HCT116 (cell line): ENCODE measurements at places on chromosomes 3 and 15. TPM values are rescaled to one million over a fixed set of nuclear protein-coding genes. Genes with fewer than 3 reads are reported as not detected.

- H3K27me3 ChIP-seq = no peaks in the 10 kb centered on the region
- no peak for DNase-seq
- no peaks in the 10 kb centered on the region for H3K36me3 ChIP-seq
- H3K4me3 ChIP-seq = no peak overlapping the region
These were observed 614.8 kb downstream of the ZIC1 start for GRCh38 chr3:148023994-148024393.

- no peaks in the 10 kb centered on the region for H3K36me3 ChIP-seq
- H3K4me1 ChIP-seq = 0 out of 2 replicates have a peak, but pooled peaks cover 4% of the 10 kb centered on the region
- no peak overlapping the region for H3K4me3 ChIP-seq
- no peaks in the 10 kb centered on the region for H3K27me3 ChIP-seq
- H3K27ac ChIP-seq = no peak overlapping the region
- no peak for DNase-seq
These were observed 69.9 kb upstream of the TNFSF10 start for GRCh38 chr3:172592898-172593669.

DNA sequence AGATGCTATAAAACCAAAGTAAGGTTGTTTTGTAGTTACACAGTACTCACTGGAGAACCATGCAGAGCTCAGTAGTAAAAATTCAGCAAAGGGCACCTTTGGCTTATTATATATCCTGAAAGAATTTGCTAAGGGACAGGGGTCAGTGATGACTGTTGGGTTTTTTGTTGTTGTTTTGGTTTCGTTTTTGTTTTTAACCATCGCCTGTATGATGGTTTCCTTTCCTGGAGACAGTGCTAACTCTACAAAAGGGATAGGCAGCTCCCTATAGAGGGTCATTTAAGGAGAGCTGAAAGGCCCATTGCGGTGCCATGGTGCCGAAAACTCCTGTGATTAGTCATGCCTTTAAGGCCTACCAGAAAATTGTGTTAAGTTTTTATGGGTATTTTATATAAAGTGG is 118.2 kb upstream of the GOLIM4 start:
- no peak for DNase-seq
- H3K4me1 ChIP-seq = no peaks in the 10 kb centered on the region
- no peaks in the 10 kb centered on the region for H3K36me3 ChIP-seq
- H3K27ac ChIP-seq = no peak overlapping the region

DNA sequence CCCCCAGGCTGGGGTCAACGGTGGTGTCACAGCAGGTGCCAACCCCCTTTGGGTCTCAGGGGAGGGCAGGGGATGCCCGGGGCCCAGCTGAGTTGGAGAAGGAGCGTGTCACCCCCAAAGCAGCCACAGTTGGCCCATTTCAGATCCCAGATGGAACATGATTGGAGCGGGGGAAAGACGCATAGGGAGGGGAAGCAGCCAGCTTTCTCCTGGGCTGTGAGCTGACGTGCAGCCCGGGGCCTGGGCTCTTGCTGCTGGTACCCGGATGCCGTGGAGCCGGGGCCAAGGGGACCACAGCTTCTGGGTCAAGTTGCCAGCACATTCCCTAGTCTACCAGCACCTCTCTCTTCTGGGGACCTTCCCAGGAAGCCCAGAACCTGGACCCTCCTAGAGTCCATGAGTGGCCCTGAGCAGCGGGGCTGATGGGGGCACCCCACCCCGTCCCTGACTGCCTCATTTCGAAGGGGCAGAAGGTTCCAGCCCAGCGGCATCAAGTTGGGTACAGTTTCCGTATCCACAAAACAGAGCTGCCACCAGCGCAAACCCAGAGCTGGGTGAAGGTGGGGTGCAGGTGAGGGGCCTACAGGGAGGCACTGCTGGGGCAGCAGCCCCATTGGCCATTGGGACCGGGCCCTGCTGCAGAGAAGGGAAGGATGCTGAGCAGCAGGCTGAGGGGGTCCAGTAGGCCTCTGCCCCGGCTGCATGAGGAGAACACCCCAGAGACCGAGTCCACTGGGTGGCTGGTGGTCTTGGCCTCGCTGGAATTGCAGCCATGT is 148.8 kb downstream of the NSMCE3 start:
- no peaks in the 10 kb centered on the region for H3K36me3 ChIP-seq
- DNase-seq = no peak
- no peaks in the 10 kb centered on the region for H3K27me3 ChIP-seq

DNA sequence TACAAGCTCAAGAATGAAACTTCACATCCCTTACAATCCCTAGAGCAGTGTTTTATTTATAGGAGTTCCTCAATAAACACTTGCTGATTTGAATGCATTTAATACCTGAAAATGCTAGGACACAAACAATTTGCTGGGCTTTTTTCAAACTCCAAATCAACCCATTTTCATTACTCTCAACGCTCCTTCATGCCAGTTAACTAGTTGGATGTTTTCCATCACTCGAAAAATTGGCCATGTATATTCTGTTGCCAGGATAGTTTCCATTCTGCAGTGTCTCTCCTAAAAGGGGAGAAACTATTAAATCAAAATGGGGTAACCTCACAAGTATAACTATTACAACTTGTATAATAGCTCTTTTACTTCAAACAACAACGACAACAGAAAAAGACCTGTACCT is 1.2 kb downstream of the GBE1 start:
- no peak for DNase-seq
- no peaks in the 10 kb centered on the region for H3K36me3 ChIP-seq

The HTR3E gene
- not detected for total RNA-seq

- no peaks in the 10 kb centered on the region for H3K27me3 ChIP-seq
- DNase-seq = no peak
- no peaks in the 10 kb centered on the region for H3K36me3 ChIP-seq
- no peak overlapping the region for H3K27ac ChIP-seq
These were observed 53.4 kb upstream of the C3orf80 start for GRCh38 chr3:160171813-160172212.

- H3K4me1 ChIP-seq = no peaks in the 10 kb centered on the region
- no peak for DNase-seq
- H3K27ac ChIP-seq = no peak overlapping the region
These were observed 223.0 kb upstream of the LYSMD4 start for GRCh38 chr15:99956022-99956775.

The MRPS11 gene
- 47.4 TPM for total RNA-seq

The ECE2 gene
- not detected for total RNA-seq

DNA sequence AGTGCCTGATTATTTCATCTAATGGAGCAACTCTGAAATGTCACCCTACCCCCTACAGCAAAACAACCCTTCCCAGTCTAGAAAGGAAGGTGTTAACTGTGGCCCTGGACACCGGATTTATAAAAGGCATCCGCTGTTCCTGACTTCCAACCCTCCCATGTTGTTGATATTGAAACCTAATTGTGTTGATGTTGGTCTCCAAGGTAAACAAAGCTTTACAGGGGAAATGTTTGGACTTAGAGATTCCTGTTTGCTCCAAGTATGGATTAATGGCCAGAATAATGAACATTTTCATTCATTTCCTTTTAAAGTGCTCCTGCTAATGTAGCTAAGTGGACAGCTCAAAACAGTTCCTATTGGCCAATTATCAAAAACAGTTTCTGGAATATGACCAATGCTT is 19.4 kb upstream of the LMCD1 start:
- no peaks in the 10 kb centered on the region for H3K4me1 ChIP-seq
- no peaks in the 10 kb centered on the region for H3K27me3 ChIP-seq

GRCh38 chr3:43752905-43753304 is 62.2 kb downstream of the ABHD5 start:
- no peaks in the 10 kb centered on the region for H3K36me3 ChIP-seq
- H3K4me1 ChIP-seq = peaks cover 9% of the 10 kb centered on the region
